GM06990 (cell line): ENCODE measurements at places on chromosomes 5 and 9.

DNA sequence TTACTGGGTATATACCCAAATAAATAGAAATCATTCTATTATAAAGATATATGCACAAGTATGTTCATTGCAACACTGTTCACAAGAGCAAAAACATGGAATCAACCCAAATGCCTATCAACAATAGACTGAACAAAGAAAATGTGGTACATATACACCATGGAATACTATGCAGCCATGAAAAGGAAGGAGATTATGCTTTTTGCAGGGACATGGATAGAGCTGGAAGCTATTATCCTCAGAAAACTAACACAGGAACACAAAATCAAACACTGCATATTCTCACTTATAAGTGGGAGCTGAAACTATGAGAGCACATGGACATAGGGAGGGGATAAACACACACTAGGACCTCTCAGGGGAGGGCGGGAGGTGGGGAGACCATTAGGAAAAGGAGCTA lies 298.4 kb upstream of the CDH9 start:
- no peak for DNase-seq

DNA sequence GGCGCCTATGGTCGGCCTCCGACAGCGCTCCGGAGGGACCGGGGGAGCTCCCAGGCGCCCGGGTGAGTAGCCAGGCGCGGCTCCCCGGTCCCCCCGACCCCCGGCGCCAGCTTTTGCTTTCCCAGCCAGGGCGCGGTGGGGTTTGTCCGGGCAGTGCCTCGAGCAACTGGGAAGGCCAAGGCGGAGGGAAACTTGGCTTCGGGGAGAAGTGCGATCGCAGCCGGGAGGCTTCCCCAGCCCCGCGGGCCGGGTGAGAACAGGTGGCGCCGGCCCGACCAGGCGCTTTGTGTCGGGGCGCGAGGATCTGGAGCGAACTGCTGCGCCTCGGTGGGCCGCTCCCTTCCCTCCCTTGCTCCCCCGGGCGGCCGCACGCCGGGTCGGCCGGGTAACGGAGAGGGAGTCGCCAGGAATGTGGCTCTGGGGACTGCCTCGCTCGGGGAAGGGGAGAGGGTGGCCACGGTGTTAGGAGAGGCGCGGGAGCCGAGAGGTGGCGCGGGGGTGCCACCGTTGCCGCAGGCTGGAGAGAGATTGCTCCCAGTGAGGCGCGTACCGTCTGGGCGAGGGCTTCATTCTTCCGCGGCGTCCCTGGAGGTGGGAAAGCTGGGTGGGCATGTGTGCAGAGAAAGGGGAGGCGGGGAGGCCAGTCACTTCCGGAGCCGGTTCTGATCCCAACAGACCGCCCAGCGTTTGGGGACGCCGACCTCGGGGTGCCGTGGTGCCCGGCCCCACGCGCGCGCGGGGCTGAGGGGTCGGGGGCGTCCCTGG lies 561 bp downstream of the DAPK1 start:
- DNase-seq = peak; percentile 64

- no peak for DNase-seq
Measured at GRCh38 chr9:98099346-98099745, 19.7 kb downstream of the TRIM14 start.

- DNase-seq = no peak
Measured at GRCh38 chr9:77534376-77535057, 113.6 kb downstream of the GNA14 start.

- no peak for DNase-seq
Measured at GRCh38 chr9:25519286-25519685, 159.0 kb downstream of the TUSC1 start.

GRCh38 chr9:123218831-123219230 lies 49.6 kb downstream of the STRBP start:
- DNase-seq = no peak

- no peak for DNase-seq
Measured at GRCh38 chr9:89358376-89358916, 40.1 kb downstream of the SECISBP2 start.

GRCh38 chr5:130286971-130287370 lies 382.7 kb downstream of the CHSY3 start:
- DNase-seq = no peak

GRCh38 chr9:107989099-107989498 lies 499.5 kb upstream of the KLF4 start:
- no peak for DNase-seq

DNA sequence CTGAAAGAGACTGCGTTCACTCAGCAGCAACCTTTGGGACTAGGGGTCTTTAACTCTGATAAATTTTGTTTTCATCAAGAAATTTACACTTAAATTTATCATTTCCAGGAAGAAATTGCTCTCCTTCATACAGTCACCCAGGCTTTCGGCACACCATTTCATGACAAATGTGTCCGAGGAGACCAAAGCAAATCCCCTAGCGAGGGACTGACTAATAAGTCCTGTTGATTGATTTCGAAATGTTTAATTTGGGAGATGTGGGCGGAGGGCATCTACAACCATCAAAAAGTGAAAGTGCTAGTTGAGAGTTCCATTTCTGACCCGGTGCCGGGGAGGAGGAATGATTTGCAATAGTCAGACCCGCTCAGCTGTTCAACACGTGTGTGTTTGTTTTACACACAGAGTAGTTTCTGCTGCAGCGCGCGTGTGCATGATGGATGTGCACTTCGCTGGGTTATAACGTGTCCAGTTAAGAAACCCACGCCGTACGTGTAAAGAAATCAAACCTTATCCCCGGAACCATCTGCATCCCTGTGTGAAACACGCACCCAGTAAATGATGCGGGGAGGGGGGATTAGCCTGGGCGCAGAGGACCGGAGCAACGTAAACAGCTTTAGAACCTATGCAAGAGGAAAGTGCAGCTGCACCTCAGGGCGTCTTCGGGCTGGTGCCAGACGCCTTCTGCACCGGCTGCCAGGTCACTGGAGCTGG lies 845 bp upstream of the NR4A3 start:
- DNase-seq = no peak

GRCh38 chr9:137070201-137070905 lies at the start of gene SAPCD2:
SAPCD2 (minus strand) TSS chr9:137070557; CDS start chr9:137070460, 97 bp downstream.
- peak; percentile 91 for DNase-seq

DNA sequence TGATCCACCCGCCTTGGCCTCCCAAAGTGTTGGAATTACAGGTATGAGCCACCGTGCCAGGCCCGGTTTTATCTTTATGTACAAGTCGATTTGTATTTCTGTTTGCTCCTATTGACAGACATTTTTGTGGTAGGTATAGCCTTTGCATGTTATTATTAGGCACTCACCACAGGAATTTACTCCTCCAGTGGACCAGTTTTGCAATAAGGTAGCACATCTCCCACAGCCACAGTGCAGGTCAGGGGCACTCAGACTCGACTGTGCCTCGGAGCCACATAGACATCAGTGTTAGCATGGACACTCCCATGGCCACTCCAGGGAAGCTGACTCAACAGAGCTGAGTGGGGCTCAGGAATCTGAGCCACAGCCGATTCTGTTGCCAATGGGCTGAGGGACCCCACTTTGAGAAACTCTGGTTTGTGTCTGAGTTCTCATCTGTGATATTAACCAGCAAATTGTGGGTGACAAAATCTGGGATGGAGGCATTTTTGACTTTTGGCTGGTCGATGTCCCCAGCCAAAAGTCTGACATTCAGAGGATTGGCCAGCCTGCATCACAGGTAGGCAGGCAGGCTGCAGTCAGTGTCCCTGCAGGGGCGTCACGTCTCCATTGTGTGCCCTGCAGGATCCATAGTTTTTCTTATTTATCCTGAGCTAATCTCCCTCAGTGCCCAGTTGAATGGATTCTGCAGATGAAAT lies 15.0 kb upstream of the SHB start:
- no peak for DNase-seq

- peak; percentile 14 for DNase-seq
Measured at GRCh38 chr5:35117967-35118366, 70.2 kb upstream of the AGXT2 start.

GRCh38 chr5:9365512-9365911 lies 180.4 kb downstream of the SEMA5A start:
- no peak for DNase-seq

DNA sequence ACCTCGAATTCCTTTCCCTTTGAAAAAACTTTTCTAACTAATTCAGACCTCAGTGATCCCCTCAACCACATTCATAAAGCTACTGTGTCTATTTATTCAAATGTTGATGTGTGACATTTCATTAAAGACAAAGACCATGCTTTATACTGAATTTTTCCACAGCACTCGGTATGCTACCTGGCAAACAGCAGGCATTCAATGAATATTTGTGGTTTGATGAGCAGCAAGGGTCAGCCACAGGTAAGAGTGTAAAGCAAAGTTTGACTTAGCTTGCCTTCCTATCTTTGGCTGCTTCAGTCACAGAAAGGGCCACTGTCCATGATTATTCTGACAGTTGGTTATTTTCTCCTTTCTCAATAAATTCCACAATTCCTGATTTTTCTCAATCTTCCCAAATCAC lies 5.1 kb upstream of the CDC42SE2 start:
- no peak for DNase-seq

GRCh38 chr5:35096216-35096615 lies 48.5 kb upstream of the AGXT2 start:
- no peak for DNase-seq

DNA sequence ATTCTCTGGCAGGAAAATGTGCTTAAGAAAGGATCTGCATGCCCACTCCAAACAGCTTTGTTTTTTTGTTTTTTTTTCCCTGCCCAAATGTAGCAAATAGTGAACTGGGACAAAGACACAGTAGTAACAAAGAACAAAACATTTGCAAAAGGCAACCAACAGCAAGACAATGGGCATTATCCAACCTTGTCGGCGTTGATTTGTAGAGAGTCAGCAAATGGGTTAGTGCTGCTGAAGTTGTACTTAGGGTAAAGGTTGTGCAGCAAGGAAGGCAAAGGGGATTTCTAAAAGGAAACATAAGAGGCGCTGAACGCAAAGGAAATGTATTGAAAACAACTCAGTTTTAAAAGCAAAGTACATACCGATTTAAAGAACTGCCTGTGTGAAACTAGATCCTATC lies 136.2 kb downstream of the MPDZ start:
- no peak for DNase-seq

DNA sequence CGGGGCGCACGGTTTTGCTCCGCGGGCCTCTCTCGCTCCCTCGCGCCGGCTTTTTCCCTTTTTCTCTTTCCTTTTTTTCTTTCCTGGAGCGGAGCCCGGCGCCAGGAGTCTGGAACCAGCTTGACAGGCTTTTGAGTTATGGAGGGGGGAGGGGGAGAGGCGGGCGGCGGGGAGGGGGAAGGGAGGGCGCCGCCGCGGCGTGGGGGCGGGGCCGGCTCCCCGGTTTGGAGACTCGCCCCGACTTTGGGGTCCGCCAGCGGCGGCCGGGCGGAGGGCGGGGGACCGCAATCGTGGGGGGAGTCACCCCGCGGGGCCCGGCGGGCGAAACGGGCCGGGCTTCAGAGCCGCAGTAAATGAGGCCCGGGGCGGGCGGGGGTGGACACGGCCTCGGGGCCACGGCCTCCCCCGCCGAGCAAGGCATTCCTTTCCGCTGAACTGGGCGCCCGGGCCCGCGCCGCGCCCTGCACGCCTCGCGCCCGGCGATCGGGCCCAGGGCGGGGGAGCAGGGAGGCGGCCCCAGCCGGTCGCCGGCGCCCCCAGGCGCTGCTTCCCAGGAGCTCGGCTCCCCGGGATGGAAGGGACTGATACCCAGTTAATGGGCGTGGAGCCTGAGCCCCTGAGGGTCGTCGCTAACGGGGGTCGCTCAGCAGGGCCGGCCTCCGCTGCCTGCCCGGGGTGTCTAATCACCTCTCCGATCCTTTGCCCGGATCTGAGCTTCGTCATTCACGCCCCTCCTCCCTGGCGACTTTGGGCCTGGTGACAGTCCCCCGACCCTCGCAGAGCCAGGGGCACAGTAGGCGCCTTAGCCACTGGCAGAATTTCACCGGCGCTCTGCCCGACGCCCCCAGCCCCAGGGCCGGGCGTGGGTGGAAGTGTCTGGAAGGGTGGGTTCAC lies 138.1 kb downstream of the C9orf50 start:
- DNase-seq = no peak

- no peak for DNase-seq
Measured at GRCh38 chr9:95076696-95077052, 240.8 kb downstream of the FANCC start.

GRCh38 chr9:96646081-96646991 lies 8.8 kb downstream of the PRXL2C start:
- DNase-seq = no peak

DNA sequence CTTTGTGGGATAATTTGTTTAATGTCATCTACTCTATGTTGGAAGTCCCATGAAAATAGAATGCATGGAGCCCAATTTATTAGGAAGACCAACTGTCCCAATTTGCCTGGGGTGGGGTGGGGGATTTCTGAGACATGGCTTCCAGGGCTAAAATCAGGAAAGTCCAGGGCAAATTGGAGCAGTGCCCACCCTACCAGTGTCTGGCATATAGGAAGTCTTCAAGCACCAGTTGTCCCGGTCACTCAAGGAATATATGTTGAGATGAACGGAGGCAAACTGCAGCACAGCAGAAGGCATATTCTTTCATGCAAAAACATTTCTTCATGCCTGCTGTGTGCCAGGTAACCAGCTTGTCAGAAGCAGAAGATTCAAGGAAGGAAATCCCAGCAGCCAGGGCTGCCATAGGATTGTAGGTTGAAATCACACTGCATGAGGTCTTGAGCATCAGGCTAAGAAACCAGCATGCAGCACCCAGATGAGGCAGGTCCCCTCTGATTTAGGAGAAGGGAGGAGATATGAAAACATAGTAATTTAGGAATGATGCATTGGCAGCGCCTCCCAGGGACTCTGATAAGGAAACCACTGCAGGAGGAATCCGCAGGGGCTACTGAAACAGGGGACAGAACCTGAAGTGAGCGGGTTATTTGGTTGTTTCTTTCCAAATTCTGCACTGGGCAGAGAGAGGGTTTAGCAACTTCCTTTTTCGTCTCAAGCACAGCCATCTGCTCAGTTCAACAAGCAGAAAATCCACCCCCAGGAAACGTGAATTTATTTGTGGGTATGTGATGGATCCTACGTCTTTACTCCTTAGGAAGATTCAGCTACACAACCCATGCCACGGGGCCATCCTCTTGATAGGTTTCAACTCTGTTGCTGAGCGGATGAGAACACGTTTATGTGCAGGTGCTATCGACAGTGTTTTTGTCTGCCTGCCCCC lies 112.6 kb upstream of the CPEB4 start:
- no peak for DNase-seq

- DNase-seq = no peak
Measured at GRCh38 chr5:134139377-134139851, 24.9 kb downstream of the TCF7 start.

- DNase-seq = no peak
Measured at GRCh38 chr9:137138722-137139467, at the start of gene GRIN1. GRIN1 (plus strand) TSS chr9:137139154; CDS start chr9:137139487, 333 bp downstream.

DNA sequence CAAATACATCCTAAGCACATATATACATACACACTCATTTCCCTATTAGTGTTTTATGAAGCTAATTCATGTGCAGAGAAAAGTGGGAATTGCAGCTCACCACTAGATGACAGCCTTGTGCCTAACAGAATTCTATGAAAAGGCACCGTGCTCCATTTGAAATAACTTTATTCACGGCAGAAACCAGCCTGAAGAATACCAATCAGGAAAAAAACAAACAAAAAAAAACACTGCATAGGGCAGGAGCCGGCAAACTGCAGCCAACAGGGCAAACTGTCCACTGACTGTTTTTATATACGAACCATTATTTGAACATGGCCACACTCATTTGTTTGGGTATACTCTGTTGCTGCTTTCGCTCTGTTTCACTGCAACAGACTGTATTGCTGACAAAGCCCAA lies 33.6 kb downstream of the ERMP1 start:
- DNase-seq = no peak

GRCh38 chr5:38518341-38518740 lies 38.1 kb downstream of the LIFR start:
- DNase-seq = no peak

GRCh38 chr5:882253-883183 lies 10.1 kb downstream of the BRD9 start:
- DNase-seq = no peak
